ENCODE measurements at places on chromosomes 1 and 21.
A peak's percentile ranks its signal among the peaks of the same experiment; 100 is the strongest.

DNA sequence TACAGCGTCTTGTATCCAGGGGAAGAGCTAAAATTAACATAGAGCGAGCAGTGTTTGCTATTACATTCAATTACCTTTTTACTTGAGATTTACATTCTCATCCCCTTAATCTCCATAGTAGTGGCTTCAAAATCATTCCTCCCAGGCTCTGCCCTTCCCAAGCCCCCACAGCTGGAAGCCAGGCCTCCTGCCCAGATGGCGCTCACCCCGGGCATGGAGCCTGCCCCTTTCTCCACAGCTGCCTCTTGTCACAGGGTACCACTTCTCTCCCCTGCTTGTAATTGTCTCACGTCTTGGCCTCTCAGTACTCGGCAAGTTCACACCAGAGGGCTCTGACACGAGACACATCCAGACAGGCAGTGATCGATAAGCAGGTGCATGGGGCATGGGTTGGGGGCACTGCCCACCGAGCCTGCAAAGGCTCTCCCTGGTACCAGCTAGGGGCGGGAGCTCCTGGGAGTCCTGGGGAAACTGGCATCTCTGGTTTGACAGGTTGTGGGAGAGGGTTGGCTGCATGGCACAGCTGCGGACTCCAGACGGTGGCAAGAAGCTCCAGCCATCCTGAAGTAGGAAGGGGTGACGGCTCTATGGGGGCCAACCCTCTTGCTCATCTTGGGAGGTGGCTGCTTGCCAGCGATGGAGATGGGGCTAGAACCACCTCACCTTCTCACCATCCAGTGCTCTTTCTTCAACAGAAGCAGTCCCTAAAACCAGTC is 20.1 kb downstream of the CASZ1 start:
- DNase-seq: no peak

- no peak for DNase-seq
Measured at GRCh38 chr1:8104278-8105236, 78.4 kb upstream of the ERRFI1 start.

GRCh38 chr21:41112740-41113692 is 54.9 kb upstream of the BACE2 start:
- DNase-seq: peak; percentile 71

- DNase-seq: no peak
Measured at GRCh38 chr1:241964550-241965282, 7.1 kb downstream of the BECN2 start.

DNA sequence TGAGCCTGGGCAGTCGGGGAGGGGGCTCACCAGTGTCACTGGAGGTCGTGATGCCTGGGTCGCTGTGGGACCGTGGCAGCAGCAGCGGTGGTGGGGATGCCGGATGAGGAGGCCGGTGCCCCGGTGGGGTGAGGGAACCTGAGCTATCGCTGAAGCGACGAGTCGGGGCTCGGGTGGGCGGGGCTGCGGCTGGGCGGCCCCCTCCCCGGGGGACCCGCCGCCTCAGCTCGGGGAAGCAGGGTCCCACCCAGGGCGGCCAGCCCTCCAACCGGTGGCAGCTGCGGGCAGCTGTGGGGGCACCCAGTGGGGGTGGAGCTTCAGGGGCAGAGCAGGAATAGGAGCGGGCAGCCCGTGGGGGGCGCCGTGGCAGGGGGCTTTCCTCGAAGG is 5.0 kb downstream of the ENTREP3 start:
- DNase-seq: no peak

- peak; percentile 54 for DNase-seq
Measured at GRCh38 chr21:45975020-45975666, 6.4 kb upstream of the COL6A1 start.

DNA sequence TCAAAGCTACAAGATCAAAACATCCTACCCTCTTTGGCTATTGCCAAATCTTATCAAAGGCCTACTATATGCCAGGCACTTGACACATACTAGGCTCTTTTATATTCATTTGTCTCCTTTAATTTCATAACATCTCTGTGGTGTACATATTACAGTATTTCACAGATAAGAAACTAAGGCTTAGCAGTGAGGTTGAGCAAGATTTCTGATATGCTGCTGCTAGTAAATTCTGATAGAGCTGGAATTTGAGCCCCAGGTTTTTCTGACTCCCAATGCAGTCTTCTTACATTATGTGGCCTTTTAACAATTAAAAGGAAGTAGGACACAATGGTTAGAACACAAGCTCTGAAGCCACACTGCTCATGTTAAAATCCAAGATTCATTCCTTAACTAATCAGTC is 16.8 kb downstream of the CCDC185 start:
- no peak for DNase-seq

DNA sequence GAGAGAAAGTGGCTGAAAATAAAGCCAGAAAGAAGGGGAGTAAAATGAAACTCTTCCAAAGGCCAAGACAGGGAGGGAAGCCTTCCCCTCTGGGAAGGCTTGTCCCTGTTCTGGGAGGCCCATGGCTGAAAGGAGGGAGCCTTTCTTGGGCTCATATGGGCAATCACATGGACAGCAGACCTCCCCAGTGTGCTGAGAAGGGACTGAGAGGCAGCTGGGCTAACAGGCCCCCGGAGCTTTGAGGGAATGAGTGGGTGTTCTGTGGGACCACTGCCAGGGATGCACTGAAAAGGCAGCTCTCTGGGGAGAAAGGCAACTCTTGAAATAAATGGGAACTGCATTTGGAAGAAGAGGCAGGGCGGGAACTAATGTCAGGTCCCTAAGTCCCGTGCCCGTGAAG is 39.1 kb downstream of the KANK4 start:
- DNase-seq: no peak

DNA sequence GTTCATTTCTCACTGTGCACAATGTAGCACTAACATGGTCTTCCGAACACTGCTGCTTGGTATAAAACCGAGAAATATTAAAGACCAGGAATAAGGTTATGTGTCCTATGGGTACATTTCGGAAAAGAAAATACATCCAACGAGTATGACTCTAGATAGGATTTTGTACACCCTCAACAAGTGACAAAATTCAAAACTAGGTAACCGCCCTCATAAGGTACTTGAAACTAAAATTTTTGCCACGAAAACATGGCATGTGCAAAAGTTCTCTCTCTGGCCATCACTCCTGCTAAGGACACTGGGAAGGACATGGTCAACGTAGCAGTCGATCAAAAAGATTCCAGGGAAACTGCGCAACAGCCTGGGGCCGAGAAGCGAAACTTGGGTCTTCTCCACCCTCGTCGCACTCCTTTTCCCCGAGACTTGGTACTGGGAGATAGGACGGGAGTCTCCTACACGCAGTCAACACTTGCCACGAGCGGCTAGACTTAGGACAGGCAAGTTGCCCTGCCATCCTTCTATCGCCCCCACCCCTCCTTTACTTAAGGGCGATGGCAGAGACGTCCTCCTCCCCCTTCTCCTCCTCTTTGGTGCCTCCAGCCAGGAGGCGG is 338 bp upstream of the TOR1AIP1 start:
- DNase-seq: no peak

DNA sequence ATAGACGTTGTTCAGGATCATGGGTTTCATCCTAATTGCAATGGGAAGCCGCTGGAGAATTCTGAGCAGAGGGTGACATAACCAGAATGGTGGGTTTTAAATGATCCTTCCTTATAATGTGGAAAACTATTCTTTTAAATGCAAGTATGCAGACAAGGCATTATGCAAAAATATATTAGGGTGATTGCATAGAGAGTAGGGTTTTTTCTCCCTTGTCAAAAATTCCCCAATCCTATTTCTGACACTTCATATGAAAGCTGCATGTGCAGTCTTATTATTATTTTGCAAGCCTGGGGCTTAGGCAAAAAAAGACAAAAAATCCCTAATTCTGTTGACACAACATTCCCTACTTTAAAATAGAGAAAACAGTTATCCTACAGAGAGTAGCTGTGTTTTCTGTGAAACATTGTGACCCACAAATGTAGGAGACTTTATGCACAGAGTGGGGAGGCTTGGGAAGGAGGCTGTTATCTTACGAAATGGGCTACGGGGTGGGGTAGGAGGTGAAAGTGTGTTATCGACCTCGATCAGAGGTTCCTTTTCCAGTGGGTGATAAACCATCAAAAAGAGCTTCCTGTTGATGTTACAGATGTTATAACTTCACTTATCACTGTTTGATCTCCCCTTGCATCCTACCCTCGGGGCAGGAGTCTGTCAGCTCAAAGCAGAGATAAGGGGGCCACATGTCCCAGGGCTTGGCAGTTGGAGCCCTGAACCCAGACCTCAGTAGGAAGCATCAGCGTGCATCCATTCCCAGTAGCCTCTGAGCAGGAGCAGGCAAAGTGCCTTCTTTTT is 27.2 kb downstream of the RHEX start:
- DNase-seq: no peak

DNA sequence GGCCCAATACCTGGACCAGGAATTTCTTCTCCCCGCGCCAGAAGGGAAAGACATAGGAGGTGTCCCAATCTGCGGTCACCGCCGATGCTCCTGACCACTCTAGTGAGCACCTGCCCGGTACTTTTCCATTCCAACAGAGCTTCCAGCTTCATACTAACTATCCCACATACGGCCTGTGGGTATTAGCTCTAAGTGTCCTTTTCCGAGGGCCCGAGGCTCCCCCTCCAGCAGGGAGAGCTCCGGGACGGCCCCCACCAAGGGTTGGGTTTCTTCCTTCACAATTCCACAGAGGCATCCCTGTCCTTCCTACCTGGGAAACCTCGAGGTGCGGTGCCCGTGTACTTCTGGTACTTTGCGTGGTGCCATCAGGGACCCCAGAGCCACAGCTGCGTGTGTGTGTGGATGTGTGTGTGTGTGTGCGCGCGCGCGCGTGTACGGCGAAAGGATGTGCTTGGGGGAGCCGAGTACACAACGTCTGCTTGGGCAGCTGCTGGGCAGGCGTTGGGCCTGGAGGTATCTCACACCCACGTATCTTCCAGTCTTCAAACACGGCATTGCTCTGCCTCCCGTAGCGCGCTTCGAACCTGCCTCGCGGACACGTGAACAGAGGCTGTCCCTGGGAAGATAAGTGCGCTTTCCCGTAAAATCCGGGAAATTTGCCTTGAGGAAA is 2.4 kb upstream of the SIM2 start:
- DNase-seq: peak; percentile 55

DNA sequence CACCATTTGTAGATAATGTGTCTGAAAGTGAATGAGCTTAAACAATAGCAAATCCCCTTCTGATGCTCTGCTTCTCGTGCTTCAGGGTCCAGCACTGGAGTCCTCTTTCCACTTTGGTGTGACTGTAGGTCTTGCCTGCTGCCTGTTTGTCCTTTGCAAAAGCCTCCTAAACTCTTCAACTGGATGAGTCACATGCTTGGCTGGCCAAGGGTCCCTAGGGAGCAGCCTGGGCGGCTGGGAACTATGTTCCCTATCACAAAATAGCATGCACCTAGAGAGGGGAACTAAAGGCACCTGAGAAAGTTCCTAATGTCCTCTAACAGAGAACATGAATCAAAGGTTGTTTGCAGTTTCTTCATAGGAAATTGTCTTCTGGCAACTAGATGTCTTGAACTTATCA is 607.2 kb upstream of the PLXNA2 start:
- DNase-seq: no peak

DNA sequence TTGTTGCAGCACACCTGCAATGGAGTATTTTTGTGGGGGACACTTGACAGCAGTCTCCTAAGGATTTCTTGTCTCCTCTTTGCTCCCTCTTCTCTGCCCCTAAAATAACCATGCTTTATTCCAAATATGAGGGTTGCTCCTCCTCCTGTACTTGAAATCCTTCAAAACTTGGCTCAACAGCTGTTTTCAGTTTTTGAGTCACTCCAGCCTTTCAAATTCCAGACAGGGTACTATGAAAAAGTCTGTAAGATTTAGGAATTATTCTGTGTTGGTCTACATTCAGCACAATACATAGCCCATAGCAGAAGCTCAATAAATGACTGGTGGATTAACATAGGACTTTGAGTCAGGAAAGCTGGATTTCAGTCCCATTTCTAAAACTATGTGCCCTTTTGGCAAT is 5.5 kb downstream of the AP4B1 start:
- DNase-seq: no peak

DNA sequence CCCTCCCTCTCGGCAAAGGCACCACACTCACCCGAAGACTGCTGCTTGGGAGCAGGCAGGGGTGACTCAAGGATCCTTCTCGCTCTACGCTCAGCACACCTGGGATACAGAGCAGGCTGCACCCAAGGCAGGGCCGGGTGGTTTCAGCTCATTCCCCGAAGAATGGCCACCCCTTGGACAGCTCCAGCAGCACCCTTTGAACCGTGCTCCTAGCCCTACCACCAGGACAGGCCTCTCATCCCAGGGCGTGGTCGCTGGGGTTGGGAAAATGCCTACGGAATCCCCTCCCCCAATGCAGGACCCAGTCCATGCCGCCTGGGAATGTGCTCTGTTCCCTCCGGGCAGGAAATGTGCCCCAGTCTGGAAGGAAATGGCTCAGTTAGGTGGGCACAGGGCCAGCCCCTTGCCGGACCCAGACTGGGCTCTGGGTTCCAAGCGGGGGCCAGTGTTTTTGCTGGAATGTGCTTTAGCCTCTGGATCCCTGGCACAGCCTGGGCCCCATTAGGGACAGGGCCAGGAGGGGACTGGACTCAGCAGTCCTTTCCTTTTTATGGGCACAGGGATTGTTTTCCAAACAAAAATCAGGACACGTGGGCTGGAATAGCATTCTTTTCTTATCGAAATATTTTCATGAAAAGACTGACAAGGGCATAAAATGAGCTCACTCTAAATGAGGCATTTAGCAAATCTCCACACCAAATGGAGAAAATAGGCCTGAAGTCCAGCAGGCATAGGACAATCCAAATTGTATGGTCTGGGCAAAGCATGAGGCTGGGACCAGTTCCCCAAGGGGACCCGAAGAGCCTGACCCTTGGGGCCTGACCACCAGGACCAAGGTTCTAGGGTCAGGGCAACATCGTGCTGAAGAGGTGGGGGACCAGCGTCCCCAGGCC is 7.3 kb downstream of the TMEM82 start:
- DNase-seq: no peak

GRCh38 chr1:162916407-162916806 is 55.4 kb upstream of the CCDC190 start:
- no peak for DNase-seq

- no peak for DNase-seq
Measured at GRCh38 chr1:6397844-6398441, 4.4 kb upstream of the ACOT7 start.

Data from retina (tissue), 1 donor.